Hypothalamus (tissue), 51 donors: ENCODE measurements at places on chromosomes 6 and 20.

DNA sequence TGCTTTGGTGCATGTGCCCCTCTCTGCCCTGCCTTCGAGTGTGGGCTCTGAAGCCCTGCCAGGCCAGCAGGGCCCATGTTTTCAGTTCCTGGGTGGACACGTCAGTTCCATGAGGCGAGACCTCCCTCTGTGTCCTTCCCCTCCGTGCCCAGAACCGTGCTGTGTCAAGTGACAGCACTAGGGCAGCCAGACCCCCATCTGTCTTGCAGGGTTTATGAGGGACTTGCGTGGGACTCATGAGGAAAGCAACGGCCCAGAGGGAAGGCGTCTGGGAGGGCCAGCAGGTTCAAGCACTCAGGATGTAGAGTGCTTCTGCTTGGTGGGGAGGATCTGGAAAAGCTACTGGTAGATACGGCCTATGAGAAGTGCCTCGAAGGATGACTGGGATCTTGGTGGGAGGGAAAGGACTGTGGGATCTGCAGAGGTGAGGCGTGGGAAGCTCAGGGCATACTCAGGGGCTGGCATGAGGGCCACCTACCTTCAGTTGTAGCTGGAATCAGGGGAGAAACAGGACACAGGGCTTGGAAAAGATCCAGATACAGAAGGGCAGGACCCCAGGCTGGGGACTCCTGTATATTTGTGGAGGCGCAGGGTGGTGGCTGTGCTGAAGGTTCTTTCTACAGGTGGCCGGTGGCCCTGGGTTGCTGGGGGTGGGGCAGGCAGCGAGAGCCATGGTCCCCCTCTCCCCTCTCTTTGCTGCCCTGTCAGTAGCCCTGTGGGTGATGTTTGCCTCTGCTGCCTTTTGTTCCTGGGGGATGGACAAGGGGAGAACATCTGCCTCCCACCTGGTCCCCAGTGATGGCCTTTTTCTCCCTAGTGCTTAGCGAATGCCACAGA lies 5.5 kb downstream of the NPEPL1 start:
- no peak for DNase-seq

GRCh38 chr20:13271098-13271497 lies 50.0 kb downstream of the ISM1 start:
- no peak for DNase-seq

DNA sequence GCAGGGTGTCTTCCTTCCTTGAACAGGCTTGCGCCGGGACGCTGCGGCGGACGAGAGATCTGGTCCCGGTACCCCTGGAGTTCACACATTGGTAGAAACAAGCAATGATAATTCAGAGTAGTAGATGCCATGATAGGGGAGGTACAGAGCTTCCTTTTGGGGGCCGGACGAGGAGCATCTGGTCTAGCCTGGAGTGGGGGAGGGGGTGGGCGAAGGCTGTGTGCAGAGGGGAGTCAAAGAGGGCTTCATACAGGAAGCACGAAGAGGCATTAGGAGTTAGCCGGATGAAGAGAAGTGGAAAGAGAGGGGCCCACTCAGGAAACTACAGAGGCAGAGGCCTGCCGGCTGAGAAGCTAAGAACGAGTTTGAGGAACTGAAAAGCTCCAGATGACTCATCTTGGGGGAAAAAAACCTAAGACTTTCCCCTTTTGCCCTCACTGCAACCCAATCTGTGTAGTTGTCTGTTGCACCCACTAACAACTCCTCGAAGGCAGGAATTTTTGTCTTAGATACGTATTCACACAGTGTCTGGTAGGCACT lies 611 bp downstream of the CNPY3 start:
- peak; percentile 63 for DNase-seq

DNA sequence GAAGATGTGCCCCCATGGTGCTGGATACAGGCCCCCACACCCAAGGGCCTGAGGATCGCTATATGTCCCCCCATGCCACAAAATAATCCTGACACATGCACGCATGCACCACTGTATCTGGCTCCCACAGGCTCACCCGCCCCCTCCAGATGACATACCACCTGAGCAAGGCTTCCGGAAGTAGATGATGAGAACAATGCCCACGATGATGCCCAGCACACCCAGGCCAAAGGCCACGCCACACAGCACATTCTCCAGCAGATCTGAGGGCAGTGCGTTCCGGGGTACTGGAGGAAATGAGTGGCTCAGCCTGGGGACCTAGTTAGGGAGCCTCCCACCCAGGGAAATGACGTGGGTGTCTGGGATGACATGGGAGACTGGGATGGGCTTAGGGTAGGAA lies 3.8 kb downstream of the HLA-DMA start:
- DNase-seq, result no peak

DNA sequence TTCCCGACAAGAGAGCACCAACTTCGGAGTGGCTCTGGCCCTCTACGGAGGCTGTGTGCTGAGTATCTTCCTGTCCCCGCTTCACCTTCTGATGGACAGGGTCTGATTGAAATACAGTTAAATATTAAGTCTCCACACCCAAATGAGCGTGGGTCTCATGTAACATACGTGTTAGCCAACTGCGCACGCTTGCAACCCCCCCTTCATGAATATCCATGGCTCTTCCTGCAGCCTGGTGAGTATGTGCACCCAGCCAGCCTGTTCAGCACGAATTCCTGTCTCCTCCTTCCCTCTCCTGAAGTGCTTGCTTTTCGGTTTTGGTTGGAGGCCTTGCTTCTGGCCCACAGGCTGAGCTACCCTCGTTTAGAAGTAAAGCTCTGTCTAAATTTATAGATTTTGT lies 102.9 kb upstream of the FRMD1 start:
- no peak for DNase-seq

DNA sequence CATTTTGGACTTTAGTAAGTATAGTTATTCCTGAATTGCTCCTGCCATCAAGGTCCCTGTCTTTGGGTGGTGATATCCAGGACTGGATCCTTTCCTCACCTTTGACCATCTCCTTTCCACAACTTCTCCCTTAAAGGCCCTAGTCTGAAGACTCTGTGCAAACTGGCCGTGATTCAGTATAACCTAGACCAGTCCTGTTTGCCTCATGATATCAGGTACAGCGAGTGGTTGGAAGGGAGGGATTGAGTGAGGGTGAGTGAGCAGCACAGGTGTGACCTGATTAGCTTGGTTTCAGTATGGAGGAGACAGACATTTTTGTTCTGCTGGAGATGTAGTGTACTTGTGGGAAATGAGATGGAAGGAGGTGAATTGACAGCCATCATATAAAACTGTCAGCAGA lies 2.3 kb upstream of the RRP36 start:
- DNase-seq, result no peak

DNA sequence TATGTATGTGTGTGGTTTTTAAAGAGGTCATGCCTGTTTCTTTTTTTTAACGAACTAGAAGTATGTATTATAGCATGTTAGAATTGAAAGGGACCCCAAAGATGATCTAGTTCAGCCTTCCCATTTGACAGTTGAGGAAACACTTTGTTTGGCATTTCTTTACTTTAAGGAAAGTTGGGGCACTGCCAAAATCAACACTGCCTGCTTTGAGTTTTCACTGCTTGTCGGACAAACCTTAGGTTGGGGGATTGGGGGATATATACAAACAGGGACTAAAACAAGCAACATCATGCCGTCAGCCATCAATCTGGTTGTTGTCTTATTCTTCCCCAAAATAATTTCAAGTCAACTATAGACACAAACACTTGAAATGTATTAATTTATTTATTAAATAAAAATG lies 14.1 kb upstream of the CALHM6 start:
- no peak for DNase-seq

DNA sequence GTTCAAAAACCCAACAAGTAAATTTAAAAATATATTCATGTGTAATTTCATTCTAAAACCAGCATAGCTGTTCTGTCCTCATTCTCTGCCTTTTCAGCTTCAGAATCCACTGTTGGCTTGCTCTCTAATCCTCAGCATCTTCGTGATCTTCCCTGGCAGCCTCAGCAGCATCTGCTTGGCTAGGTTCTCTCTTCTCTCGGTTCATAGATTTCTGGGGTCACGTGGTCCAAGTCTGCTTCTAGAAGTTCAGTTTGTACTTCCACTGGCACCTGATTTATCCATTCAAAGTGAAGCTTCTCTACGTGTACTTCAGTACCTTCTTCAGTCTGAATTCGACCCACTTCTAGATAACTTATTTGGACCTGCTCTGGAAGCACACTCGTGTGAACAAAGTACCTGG lies 245.7 kb downstream of the EPM2A start:
- no peak for DNase-seq

GRCh38 chr20:18729231-18729825 lies 84.3 kb upstream of the SCP2D1 start:
- DNase-seq, result no peak

GRCh38 chr6:161130967-161131766 lies 139.6 kb downstream of the MAP3K4 start:
- DNase-seq, result no peak

DNA sequence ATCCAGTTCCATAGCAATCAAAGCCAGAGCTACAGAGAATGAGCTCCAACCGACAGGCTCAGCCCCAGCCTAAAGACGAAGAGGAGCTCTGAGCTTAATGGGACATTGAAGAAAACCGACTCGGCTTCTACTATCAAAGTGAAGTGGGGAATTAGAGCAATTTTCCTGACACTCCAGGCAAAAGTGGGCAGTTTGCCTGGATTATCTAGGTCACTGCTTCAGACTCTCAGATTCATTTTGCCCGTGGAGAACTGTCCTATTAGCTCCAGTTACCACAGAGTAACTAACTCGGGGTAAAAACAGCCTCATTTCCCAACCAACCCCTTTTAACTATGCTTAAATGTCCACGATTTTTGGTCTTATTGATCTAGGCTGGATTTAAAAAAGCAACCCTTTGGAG lies 592.1 kb upstream of the NRSN1 start:
- DNase-seq, result no peak

DNA sequence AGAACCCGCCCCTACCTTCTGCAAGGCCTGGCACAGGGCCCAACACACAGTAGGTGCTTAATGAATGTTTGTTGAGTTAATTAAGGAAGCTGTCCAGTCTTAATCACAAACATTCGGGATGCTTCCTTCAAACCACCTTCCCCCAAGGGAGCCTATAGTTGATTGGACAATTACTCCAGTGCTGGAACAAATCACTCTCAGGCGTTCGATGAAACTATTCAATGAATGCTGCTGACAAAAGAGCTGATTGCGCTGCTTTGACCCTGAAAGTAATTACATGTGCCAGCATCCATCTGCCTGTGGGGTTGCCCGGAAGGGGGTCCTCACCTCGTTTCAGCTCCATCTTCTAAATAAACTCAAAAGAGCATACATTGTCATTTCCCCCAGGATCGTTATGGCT lies 112.0 kb upstream of the SRSF6 start:
- no peak for DNase-seq

DNA sequence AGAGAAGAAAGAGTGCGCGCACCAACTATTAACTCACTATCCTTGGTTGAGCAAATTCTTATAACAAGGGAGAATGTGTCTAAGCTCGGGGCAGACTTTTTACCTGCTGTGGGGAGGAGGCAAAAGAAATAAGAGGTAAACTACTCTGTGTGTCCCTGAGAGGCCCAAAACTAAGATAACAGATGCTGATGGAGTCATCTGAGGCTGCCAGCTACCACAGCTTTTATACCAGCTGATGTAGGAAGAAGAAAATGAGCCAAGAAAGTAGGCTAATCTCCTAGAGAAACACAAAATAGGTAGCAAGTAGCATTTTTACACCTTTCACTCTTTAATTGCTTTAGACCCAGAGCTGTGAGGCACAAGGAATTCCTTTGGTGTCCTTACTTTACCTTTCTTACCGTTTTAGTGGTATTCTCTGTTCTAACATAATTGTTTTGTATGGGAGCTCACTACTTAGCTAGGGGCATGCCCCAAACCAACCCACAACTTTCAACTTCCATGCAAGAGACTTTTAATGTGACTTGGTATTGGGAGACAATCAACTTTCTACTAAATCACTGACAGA lies 27.8 kb upstream of the PIM1 start:
- DNase-seq, result no peak

DNA sequence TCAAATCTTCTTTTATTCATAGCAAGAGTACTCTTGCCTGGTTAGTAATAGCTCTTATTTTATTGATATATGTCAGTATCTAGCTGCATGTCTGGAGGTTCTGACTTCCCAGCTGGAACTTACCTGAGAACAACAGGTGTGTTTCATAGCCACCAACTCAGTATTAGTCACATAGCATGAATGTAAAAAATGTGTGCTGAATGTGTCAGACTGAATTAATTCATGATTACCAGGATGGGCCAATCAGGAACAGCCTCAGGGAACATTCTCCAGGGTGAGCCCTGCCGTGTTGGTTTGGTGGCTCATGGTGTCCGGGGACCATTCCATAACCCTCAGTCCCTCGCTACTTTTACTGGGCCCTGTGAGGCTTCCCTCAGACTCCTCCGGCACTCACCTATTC lies 99.7 kb downstream of the TULP4 start:
- no peak for DNase-seq

DNA sequence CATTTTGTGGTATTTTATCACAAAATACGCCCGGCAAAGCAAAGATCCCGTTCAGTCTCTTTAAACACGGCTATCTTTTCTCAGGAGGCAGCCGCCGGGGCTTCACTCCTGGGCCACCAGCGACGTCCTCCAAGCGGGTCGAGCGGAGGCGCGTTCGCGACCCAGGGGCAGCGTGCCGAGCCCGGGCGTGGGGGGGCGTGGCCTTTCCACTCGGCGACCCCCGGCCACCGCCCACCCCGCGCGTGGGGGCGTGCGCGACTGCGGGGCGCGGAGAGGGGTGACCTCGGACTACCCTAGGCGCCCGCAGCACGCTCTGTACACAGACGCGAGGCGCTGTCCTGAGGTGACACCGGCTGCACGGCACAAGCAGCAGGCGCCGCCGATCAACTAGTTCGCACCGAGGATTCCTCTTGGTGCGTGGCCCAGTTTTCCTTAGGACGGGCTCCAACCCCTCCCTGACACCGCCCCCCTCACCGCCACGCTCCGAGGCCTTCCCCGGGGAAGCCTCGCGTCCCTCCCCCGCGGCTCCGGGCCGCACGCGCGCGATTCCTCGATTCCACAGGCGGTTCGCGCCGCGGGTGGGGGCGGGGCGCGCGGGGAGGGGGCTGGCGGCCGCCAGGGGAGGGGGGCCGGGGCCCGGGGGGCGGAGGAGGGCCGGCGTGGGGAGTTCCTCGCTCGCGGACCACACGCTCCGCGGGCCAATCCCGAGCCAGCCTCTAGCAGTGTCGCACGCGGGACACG lies 1.1 kb upstream of the JARID2 start:
- peak; percentile 84 for DNase-seq

- DNase-seq, result no peak
Measured at GRCh38 chr6:155263373-155264063, at the start of gene CLDN20. CLDN20 (plus strand) TSS chr6:155264013; CDS start chr6:155275720, 11,707 bp downstream.

DNA sequence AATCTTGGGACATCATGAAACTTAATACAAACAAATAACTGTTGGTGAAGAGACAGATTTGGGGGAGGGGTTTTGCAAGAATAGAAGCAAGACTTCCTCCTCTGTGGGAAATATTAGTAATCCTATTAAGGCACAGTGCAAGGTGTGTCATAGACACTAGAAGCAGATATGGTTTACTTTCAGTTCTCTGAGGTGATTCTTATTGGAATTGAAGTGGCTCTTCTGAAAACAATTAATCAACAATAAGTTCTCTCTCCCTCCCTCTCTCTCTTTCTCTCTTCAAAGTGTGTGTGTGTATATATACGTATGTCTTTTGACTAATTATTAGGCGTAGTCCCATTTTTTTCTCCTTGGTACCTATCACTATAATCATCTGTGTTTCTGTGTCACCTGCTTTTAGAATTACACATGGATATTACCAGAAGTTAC lies 99.8 kb downstream of the HIVEP2 start:
- no peak for DNase-seq
